ENCODE measurements at places on chromosomes 11 and 22. TPM values are rescaled to one million over a fixed set of nuclear protein-coding genes. Genes with fewer than 3 reads are reported as not detected.

The HTR3B gene
- not detected for polyA plus RNA-seq

The SCGB1A1 gene
- not detected for polyA plus RNA-seq

The CYTH4 gene
- not detected for polyA plus RNA-seq

The SAA4 gene
- not detected for polyA plus RNA-seq

The ST14 gene
- not detected for polyA plus RNA-seq

The VPREB3 gene
- polyA plus RNA-seq = not detected
